Stimulated activated CD4-positive, alpha-beta T cell treated with anti-CD3 and anti-CD28 coated beads, Interleukin-15, amount 100 ng/mL, for 1 hour (primary cell): ENCODE measurements at places on chromosomes 1 and 21.

- no peak for DNase-seq
Measured at GRCh38 chr21:31873275-31873695, 465 bp downstream of the HUNK start.

DNA sequence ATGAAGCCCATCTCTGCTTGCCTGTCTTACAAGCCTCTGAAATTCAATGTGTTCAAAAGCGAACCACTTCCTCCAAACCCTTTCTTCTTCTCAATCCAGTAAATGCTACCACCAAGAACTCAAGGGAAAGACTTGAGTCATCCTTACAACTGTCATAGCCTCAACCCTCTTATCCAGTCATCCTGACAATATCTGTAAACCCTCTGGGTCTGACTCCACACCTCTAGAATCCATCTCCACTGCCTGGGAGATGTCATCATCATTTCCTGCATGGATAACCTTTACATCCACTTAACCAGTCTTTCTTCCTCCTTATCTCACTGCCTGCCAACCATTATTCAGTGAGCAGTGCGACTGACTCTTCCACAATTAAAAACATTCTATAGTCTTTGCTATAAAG lies 441.1 kb downstream of the SETD4 start:
- no peak for DNase-seq

DNA sequence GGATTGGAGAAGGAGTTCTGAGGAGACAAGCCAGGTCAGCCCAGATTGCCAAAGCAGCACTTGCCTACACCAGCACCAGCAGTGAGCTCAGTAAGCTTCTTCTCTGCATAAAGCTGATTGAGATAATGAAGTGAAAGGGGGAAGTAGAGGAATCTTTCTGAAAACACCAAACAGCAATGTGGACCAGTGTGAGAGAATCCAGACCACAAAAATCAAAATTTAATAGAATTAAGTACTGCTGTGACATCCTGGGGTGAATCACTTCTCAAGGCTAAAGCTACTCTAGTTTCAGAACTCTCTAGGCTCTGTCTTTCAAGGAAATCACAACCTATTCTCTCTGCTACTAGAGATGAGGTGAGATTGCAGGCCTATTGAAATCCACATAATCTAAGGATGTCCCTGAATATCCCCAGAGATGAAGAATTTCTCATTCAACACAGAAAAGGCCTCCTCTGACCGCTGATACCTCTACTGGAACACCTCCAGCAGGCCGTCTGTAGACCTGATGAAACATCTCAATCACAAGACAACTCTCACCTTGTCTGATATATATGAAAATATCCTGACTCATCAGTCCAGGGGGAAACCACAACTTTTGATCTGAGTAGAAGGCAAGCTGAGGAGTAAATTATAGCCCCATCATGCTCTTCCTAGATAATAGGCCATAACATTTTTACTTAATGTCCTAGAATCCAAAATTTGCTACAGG lies at the start of gene FCRL4:
TSS of gene FCRL4 (minus strand) at position 127 of the 709 bp plus-strand sequence. CDS start 141 bp downstream, outside the sequence.
- DNase-seq, result no peak

GRCh38 chr1:93694039-93694438 lies 12.4 kb upstream of the BCAR3 start:
- DNase-seq, result no peak

DNA sequence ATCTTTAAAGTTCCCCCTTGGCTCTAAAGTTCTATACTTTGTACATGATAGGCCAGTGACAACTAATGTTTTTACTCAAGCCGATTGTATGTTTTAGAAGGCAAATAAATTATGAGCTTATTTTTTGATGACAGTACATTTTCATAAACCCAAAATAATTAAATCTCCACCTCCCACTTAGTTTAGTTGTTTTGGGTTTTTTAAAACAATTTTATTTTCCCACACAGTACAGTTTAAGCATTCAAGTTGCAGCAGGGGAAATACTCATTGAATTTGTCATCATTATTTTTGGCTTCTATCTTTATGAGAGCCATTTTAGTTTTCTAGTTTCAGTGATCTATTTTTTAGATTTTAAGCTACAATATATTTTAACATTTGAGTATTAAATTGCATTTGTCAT lies 93.6 kb downstream of the OLFML2B start:
- DNase-seq, result no peak

GRCh38 chr1:221040691-221041285 lies 161.5 kb downstream of the HLX start:
- DNase-seq, result no peak

DNA sequence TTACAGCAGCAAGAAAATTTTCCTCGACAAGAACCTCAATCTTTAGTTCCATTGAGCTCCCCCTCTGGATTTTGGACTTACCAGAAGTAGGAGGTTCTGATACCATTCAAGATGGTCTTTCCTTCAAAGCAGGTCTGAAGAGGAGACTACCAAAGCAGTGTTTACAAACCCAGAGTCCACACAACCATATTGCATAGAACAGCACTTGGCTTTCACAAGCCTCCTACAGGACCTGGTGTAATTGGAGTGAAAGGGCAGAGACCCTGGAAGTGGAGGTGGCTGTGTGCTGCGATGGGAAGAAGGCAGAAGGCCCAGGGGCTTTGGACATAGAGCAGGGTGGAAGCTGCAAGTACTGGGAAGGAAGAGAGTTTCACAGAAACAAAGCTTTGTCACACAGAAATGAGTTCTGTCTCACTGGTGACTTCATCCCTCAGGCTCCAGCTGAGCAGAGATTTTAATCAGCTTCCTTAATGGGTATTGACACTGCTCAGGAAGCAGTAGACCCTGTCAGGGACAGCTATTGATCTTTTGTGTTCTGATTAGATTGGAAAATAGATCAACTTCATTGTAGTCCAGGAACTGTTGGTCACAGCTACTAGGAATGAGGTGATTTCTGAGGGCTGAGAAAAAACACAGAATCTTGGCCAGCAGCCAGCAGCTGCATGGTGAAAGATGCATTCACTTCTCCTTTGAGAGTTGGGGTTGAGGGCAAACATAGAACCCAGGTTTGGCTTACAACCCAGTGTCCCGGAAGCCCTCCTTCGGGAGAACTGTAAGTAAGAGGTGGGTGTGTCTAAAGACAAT lies 124.0 kb downstream of the SYT2 start:
- no peak for DNase-seq

DNA sequence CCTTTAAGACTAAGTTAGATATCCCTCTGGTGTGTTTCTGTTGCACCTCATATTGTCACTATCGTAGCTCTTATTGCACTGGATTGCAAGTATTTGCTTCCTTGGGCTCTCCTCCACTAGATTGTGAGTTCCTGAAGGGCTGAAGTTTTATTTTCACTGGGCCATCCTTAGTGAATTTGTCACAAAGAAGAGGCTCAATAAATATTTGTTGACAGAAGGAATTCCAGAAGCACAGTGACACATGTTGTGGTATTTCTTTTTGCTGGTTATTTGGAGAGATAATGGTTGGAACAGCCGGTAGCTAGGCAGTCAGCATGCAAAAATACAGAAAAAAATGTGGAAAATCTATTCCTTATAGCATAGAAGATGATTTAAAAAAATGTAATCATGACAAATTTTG lies 129.9 kb upstream of the ZRANB2 start:
- DNase-seq, result no peak

DNA sequence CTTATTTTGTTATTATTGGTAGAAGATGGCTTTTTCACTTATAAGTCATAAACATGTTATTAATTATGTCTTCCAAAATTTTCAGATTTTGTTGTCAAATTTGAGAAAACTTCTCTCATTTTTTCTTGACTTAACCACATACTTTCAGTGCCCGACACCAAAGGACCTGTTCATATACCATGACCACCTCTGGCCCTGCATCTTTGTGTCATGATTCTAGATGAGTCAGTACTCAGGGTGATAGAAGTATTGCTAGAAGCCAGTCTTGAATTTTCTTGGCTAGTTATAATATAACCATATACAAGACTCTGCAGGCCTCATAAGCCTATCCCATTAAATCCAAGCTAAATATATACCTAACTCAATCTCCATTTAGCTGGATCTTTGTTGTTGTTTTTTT lies 35.4 kb upstream of the DPH5 start:
- DNase-seq, result no peak

DNA sequence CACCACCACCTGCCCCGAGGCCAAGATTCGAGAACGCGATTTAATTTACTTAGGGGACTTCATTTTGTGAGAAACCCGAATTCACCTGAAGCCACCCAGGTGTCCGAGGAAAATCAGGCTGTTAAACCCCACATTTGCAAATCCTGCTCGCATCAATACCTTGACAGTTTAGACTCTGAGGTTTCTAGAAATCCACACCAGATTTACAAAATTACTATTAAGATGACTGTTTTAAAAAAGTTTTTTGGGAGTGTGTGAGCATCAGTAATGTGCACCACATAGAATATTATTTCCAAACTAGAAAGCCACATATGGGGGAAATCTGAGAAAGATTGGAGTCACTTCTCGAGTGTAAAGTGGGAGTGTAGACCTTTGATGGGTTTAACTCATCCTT lies 685 bp downstream of the RIMKLA start:
- DNase-seq, result no peak

GRCh38 chr1:218930472-218931241 lies 243.0 kb upstream of the LYPLAL1 start:
- no peak for DNase-seq

DNA sequence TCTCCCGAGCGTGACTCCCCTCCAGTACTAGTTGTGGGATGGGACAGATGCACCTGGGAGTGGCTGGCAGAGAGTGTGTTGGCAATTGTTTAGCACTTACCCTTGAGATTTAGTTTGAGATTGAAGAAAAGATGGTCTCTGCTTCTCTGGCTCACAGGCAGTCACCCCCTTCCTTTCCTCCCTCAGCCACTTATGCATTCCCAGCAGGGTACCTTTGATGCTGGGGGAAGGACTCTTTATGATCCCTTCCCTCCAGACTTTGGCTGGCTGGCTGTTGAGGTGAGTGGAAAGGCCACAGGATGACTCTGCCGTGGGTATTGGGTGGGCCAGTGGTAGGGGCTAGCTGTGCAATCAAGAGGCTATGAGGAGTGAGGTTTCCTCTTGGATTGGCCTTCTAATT lies 236.8 kb downstream of the CAMTA1 start:
- DNase-seq, result no peak

DNA sequence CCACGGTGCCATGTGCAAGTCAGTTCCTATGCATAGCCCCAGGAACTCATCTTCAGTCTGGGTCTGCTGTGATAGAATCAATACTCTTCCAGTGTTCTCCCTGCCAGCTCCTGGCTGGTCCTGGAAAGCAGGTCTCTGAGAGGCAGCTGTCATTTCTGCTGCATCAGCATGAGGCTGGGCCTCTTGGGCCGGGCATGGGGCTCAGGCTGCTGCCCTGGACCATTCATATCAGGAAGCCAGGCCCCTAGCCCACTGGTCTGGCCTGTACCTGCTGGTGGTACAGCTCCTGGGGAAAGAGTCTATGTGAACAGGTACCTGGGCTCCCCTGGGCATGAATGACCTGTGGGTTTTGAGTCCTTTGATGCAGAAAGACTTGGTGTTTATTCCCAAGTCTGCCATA lies 173.6 kb upstream of the CSF3R start:
- no peak for DNase-seq

GRCh38 chr1:244835276-244836134 lies at the start of gene COX20:
TSS of gene COX20 (plus strand) at chr1:244835658. CDS start at chr1:244835715, 57 bp downstream.
- DNase-seq, result peak; percentile 86

- no peak for DNase-seq
Measured at GRCh38 chr1:154931940-154932487, 4.5 kb downstream of the PMVK start.

DNA sequence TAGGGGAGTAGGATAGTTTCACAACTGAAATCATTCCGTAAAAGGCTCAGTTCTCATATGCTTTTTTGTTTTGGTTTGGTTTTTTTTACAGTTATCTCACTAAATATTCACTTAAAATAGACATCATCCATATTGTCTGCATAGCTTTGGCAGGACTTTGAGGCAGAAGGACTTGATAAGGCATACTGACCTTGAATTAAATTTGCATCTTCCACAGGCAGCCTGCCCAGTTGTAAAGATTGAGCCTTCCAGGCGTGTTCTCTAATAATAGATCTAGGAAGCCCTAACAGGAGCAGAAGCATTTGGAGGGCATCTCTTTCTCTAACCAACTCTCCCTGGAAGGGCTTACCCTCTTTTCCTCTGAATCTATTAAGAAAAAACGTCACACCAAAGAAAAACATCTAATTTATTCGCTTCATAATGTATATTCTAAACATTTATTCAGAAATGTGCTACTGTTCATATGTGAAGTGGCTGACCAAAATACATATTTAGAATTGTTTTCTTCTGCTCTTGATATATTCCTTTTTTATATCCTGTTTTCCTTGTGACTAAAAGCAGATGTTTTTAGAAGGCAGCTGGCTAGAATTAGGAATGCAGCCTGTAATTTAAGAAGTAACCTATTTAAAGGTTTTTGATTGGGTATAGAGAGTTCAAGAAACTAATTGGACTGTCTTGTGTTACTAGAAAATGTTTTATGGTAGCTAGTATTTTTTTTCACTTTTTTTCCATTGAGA lies 20.2 kb downstream of the DESI2 start:
- no peak for DNase-seq

DNA sequence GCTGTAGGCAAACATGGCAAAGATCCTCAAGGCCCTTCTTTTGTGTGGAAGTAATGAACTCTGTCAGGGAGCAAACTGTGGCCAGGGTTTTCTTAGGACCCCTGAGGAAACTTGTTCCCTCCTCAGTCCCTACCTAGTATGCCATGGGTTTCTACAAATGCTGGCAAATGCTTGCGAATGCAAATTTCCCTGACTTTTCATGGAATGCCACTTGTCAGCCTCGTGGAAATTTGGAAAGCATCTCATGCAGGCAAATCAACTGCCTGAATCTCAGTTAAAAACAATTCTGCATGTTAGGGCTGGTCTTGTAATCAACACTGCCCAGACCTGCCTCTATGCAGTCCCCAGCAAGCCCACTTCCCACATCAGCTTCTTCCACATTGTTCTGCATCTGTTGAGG lies 334.9 kb upstream of the AJAP1 start:
- DNase-seq, result no peak

GRCh38 chr1:9321480-9321849 lies 28.8 kb downstream of the SPSB1 start:
- DNase-seq, result no peak

DNA sequence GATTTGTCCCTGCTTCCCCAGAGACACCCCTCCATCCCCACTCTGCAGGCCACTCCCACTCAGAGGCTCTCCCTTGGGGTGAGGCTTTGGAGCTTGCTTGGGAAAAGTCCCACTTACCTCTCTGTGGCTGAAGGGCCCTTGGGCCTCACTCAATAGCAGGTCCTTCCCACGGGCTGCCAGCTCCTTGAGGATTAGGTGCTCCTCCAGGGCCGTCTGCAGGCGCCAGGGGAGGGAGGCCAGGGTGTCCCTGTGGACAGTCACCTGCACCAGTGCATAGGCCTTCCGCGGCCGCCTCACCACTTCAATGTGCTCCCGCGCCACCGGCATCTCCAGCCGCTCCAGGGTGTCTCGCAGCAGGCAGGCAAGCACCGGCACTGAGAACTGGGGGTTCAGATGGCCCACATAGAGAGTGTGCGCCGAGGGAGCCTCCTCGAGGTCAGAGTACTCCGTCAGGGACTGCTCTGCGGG lies 1.4 kb downstream of the SLFNL1 start:
- DNase-seq, result no peak
